ENCODE measurements at places on chromosomes 11 and 22.

DNA sequence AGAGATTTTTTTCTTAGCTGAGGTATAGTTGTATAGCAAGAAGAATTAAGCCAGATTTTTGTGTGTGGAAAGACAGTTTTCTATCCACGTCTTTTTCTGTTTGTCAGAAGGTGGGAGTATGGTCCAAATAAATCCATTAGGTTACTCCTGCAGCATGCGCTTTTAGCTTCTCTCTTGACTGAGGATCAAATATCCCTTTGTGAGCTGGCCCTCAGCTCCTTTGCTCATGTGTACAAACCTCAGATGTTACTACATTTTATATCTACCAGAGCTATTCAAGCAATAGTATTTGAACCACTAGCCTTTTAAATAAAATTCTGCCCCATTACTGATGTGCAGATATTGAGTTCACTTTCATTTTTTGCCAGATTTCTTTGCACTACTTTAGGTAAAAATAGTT lies 8.8 kb upstream of the SIDT2 start:
- no peak for DNase-seq

DNA sequence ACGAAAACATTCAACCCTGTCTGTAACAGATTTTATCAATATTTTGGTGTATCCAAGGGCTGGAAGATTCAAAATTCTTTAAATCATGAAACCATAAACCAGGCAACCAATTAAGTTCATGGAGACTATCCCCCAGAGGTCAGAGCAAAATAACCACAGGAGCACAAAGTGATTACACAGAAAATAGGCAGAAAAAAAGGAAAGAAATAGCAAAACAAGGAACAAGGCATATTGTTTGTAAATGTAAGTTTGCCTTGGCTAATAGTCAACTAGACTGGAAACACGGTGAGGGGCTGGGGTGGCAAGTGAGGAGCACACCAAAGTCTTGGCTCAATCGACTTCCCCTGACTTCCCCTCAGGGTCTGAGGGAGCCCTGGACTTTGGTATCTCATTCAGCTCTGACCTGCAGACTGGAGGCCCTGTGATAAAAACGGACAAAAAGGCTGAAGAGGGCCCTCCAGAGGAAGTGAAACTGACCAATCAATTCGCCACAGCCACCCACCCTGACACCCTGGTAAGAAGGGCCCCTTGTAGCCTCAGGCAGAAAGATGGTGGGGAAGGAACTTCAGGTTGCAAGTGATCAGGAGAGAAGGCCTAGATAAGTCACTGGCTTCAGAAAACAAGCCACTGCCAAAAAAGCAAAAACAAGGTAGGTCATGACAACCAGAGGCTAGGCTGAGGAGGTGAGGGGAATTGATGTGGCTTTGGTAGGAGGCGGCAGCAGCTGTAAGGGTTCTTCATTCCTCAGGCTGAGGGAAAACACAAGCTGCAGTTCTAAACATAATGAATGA lies 1.8 kb downstream of the SIK3 start:
- DNase-seq = no peak

GRCh38 chr22:34992672-34993071 lies 73.3 kb upstream of the ISX start:
- DNase-seq = no peak

DNA sequence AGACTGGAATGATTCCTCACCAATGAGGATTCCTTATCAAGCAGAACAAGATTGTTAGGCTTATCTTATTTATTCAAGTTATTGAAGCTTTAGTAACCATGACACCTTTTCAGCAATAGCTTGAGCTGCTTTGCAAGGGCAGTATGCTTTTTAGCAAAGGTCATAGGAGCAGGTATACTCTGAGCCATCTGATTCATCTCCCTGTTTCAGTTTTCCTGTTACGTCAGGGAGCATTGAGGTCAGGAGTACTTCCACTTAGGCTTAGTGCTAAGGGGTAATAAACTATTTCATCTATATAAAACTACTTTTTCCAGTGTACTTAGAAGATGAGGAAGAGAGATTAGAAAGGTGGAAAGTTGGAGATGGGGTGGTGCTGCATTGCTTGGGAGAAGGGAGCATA lies 17.7 kb upstream of the ANKRD42 start:
- DNase-seq = no peak

- DNase-seq = no peak
Observed at GRCh38 chr11:46930089-46930488, 6.5 kb upstream of the CSTPP1 start.

DNA sequence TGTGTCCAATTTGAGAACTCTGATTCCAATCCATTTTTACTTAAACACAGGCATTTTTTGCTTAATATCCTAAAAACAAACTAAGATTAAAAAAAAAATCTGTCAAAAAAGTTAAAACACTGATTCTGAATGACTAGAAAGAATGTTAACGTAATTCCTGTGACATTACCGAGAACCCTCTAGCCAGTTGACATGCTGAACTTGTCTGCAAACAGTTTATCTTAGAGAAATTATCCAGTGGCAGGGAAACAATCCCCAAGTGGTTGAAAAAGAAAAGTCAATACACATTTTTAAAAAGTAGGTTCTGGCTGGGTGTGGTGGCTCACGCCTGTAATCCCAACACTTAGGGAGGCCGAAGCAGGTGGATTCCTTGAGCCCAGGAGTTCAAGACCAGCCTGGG lies 11.6 kb downstream of the KMT5B start:
- no peak for DNase-seq

DNA sequence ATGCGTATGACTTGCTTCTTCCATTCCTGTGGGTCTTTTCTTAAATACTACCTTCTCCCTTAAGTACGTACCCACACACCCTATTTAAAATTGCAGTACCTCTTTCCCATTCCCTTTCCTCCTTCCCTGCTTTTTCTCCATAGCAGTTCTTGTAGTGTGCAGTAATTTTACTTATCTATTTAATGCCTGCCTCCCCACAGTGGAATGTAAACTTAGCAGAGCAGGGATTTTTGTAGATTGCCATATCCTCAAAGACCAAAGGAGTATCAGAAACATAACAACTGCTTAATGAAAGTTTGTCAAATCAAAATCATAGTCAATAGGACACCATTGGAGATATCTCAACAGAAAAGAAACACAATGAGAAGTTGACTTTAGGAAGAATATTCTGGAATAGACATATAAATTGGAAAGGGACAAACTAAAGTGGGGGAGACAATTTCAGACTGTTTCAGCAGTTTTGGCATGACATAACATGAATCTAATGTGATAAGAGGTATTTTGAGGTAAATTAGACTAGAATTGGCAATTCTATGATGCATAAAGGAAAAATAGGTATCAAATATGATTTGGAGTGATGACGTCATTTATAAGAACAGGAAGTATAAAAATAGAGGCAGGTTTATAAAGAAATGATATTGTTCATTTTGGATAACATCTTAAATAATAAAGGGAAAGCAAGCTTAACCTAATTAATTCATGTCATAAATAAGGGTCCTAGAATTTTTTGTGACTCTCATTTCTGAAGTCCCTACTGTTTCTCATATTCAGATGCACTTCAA lies 188.4 kb downstream of the SOX6 start:
- no peak for DNase-seq

DNA sequence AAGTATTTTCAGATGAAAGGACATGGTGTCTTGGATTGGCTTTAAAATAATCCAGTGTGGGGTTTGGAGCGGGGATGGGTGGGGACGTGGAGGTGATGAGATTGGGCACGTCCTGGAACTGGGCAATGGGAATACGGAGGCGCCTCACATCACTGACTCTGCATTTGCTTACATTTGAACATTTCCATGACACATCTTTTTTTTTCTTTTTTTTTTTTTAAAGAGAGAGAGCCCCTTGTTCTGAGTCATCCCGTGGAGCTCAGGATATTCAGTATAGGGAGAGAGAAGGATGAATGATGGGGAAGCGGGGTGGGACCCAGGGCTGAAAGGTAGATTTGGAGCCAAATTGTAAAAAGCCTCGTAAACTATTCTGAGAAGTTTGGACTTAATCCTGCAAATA lies 142.7 kb downstream of the FBXO7 start:
- DNase-seq = peak; percentile 47

- no peak for DNase-seq
Observed at GRCh38 chr11:69930081-69931059, 111.2 kb upstream of the FGF3 start.

GRCh38 chr22:19705181-19705934 lies 8.9 kb upstream of the SEPTIN5 start:
- peak; percentile 5 for DNase-seq

GRCh38 chr11:62801071-62801470 lies 4.2 kb downstream of the NXF1 start:
- no peak for DNase-seq

DNA sequence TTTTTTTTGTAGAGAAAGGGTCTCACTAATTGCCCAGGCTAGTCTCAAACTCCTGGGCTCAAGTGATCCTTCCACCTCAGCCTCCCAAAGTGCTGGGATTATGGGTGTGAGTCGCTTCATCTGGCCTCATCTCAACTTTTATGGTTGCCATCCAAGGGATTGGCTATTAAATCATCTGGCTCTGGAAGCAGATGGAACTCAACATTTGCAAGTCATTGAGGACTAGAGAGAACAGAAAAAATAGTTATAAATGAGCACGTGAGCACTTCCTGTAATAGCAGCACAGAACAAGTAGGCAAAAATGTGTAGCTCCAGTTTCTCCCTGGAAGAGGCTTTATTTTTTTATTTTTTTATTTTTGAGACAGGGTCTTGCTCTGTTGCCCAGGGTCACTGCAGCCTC lies 22.3 kb upstream of the PATL1 start:
- DNase-seq = no peak

- no peak for DNase-seq
Observed at GRCh38 chr11:1933416-1934334, 13.5 kb upstream of the MRPL23 start.

DNA sequence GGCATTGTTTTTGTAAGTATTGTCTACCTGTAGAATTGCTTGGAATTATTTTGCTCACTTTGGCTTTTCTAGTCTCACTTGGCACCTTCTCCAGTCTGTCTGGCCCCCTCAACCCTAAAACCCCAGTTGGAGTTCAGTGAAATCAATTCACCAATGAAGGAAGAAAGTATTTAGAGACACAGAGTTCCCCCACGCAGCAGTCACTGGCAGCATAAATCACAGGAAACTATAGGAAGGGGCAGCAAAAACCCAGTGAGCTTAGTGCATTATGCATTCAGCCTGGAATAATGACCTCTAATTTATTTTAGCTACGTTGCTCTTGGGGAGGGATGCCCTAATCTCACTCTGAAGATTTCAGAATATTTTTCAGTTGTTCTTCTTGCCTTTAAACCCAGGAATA lies 204.7 kb upstream of the BLID start:
- DNase-seq = no peak

DNA sequence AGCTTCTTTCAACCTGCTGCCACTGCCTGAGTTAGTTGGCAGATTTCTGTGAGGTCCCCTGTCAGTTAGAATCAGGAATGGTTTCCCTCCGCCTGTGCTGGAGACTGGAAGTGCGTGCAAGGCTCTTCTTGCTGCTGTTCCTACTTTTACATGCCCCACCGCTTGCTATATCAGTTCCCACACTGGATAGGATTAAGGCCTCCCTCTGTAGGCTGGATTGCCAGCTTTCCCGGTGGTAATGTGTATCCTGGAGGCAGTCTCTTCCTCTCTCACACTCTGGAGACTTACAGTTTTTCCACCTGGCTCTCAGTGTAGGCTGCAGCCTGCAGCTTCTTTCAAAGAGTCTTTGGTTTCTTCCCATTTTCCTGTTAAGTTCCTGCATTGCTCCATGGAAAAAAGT lies 66.5 kb downstream of the ARHGAP42 start:
- no peak for DNase-seq

GRCh38 chr22:48391171-48391711 lies 1436.4 kb downstream of the BRD1 start:
- DNase-seq = no peak

DNA sequence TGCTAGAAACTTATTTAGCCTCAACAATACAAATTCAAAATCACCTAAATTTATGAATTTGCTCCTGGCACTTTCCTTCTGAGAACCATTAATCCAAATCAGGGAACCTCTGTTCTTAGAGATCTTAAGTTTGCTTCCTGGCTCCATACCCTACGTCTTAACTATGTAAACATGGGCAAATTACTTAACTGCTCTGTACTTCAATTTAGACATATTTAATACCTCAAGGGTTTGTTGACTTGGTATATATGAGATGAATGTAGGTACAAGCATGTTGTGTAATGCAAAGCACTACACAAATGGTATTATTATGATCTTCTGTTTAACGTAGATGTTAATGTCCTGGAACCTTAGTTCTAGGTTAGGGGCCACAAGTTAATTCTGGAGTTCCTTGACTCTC lies 22.6 kb upstream of the ARHGAP20 start:
- DNase-seq = no peak

DNA sequence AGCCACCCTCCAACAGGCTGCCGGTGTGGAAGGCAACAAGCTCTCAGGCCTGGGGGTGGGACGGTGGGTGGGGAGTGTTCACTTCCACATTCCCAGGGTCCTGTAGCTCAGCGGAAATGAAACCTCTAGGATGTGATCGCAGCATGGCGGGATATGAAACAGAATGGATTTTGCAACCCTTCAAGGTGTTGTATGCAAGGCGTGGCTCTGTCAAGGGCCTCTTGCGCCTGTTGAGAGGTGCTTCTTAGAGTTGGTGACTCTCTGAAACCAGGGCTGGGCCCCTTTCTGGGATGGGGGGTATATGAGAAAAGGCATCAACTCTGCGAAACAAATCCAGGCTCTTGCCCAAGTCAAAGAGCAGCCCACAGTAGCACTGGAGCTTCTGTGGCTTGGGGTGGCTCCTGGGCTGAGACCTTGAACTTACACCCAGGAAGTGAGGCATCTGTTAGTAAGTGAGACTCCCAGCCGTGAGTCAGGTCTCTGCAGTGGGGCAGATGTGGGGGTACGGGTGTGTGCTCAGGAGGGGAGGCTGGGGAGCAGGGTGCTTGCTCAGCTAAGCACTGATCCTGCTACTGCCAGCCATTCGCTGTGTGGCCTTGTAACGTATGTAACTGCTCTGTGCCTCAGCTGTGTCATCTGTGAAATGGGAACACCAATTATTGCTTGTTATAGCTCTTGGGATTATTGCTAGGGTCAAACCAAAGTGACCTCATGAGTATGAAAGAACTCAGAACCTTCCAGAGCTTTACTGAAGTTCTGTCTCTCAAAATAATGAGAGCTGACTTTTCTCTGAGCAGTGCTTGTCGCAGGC lies 28.3 kb downstream of the NECTIN1 start:
- DNase-seq = peak; percentile 70

DNA sequence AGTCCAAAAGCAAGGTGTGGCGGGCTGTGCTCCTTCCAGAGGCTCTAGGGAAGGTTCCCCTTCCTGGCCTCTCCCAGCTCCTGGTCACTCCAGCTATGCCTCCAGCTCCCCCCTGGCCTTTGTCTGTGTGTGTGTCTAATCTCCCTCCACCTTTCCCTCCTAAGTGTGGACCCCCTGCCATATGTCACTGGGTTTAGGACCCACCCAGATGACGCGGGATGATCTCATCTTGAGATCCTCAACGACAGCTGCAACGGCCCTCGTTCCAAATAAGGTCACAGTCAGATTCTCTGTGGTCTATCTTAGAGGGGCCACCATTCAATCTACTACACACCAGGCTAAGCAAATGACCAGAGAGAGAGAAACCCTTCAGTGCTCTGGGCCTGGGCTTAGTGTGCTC lies 107.9 kb downstream of the ARHGAP8 start:
- no peak for DNase-seq
